HS-5 (cell line): ENCODE measurements at places on chromosomes 12 and 14.

DNA sequence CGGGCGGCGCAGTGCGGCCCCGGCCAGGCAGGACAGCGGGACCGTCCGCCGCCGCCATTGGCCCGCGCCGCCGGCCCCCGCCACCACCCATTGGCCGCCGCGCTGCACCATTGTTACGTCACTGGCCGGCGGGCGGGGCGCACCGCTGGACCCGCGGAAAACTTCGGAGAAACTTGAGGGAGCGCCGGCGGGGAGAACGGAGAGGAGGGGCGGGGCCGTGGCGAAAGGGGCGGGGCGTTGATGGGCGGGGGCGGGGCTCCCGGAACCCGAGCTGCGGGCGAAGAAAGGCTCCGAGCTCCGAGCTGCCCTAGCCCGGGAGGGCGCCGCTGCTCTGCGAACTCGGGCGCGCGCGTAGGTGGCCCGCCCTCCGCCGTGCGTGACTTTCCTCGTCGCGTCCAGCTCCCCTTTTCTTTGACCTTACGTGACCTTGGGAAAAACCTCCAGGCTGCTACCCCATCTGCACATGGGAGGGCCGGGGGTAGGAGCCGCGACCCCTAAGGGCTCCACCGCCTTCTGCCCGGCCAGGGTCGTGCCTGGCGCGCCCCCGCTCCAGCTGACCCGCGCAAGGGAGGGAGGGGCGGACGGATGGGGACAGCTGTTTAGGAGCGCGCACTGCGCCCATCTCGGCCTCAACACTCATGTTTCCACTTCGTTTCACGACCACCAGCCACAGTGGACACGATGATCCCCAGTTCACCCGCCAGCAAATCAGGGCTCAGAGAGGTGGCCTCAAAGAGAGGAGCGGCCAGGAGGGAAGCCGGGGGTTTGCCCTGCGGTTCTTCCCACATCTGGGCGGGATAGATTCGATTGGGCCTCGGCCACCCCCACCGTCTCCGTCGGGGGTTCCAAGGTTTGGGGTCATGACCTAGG, at the start of gene ANKRD9:
Gene ANKRD9, minus strand, starts transcription at position 31 of the 870 bp plus-strand sequence. CDS start 1,887 bp downstream, outside the sequence.
- peak; percentile 34 for DNase-seq

DNA sequence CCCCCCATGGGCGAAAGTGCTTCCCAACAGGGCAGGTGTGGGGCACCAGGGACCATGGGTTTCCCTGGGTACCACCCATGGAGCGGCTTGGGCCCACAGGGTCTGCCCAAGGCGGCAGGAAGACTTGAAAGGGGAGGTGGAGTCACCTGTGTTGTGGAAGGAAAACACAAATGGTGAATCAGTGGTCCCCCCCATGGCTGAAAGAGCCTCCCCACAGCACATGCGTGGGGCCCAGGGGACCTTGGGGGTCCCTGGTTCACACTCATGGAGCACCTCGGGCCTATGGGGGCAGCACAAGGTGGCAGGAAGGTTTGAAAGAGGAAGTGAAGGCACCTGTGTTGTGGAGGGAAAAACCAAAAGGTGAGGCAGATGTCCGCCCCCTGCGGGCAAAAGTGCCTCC, 581.9 kb downstream of the ALG10 start:
- no peak for DNase-seq

DNA sequence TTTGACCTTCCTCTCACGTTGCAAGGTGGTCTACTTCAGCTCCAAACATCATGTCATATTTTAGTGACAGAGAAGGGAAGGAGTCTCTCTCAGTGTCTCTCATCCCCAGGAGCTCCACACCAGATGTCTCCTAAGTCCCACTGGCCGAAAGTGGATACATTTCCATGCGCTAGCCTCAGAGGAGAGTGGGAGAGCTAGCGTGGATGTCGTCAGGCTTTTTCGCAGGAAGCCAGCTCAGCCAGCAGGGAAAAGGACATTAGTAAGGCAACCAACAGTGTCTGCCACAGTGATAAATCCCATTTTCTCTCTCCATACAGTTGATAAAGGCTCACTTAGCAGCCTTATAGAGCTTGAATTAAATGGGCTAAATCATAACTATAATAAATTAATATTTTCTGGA, 155.7 kb downstream of the PELI2 start:
- DNase-seq: no peak

GRCh38 chr14:95452176-95452892, 64.1 kb downstream of the SYNE3 start:
- DNase-seq: no peak

GRCh38 chr12:52608826-52609630, 7.8 kb upstream of the KRT72 start:
- DNase-seq: no peak

- DNase-seq: no peak
Measured at GRCh38 chr12:68326716-68327115, 5.4 kb downstream of the MDM1 start.

DNA sequence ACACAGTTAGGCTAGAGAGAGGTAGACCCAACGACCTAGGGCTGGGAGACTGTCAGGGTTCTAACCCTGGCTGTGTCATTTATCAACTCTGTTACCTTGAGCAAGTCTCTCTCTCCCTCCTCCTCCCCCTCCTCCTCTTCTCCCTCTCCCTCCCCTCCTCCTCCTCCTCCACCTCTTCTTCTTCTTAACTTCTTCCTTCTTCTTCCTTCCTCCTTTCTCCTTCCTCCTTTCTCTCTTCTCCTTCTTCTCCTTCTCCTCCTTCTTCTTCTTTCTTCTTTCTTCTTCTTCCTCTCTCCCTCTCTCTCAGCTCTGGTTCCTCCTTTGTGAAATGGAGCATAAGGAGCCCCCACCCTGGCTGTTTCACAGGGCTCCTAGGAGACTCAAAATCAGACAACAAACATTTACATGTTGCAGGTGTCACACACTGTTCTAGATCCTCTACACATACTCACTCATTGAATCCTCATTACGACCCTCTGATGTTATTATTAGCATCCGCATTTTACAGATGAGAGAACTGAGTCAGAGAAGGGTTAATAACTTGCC, 2.2 kb upstream of the KCNH3 start:
- DNase-seq: no peak

- no peak for DNase-seq
Measured at GRCh38 chr12:131153956-131154355, 200.2 kb downstream of the ADGRD1 start.

DNA sequence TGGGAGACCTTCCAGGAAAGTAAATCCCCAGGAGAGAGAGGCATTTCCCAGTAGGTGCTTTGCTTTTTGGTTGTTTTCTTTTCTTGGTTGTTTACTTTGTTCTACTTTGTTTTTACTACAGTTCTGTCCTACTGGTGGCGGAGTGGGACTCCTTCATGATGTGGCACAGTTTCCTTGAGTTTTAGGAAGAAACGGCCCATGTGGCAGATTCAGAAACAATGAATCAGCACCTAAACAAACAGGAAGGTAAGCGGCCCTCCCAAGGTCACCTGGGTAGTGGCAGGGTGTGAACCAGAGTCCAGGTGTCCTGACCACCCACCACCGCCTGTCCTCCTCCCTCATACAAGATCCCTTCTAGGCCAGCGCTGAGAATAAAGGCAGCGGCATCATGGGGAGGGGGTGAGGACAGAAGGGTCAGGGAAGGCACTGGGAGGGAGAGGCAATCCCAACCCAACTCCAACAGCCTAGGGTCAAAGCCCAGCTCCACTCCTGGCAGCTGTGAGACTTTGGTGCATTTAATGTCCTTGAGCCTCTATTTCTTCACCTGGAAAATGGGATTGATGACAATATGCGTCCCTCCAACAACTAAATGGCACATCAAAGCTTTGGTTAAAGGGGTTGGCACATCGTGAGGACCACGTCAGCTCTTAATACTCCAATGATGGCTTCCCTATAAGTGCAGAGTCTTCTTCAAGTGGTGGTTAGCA, 111.5 kb upstream of the BCL2L14 start:
- no peak for DNase-seq

GRCh38 chr12:64825143-64826021, 935 bp downstream of the TBC1D30 start:
- DNase-seq: no peak

DNA sequence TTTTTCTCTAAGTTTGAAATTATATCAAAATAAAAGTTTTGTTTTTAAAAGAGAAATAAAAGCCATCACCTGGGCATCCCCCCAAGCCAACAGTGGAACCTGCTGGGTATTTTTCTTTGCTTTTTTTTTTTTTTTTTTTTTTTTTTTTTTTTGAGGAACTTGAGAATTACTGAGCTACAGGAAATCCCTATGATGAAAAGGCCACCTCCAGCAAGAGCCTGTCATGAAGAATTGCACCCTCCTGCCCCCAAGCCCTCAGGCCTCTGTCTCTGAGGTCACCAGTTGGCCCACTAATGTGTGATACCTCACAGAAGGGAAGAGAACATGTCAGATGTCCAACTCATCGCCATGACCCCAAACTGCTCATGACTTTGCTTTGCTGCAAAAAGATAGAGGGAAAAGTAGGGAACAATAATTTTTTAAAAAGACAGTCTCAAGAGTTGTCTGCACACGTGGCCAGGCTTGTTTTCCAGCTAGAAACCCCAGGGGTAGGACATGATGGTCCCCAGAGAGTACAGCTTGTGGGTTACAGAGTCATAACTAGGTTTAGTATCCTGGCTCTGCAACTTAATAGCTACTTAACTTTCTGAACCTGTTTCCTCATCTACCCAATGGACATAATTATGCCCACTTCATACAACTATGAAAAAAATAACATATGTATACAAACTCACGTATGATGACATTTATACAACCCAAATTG, 124.3 kb upstream of the EGLN3 start:
- no peak for DNase-seq

- DNase-seq: no peak
Measured at GRCh38 chr12:12810553-12811021, 2.6 kb upstream of the DDX47 start.

DNA sequence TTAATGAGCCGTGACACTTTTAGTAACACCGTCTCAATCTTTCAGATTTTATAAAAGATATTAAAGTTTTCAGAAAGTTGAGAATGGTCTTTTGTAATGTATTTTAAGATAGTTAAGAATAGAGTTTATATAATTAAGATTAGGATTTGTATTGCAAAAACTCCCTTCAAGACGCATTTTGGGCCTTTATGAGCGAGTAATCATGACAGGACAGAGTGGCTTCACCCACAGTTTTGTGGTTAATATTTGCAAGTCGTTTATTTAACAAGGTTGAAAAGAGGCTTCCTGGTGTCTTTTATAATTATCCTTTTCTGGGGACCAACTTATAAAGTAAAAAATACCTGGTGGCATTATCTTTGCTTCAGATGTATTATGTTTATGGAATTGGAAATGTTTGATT, 44.0 kb downstream of the TRAF3 start:
- DNase-seq: no peak

DNA sequence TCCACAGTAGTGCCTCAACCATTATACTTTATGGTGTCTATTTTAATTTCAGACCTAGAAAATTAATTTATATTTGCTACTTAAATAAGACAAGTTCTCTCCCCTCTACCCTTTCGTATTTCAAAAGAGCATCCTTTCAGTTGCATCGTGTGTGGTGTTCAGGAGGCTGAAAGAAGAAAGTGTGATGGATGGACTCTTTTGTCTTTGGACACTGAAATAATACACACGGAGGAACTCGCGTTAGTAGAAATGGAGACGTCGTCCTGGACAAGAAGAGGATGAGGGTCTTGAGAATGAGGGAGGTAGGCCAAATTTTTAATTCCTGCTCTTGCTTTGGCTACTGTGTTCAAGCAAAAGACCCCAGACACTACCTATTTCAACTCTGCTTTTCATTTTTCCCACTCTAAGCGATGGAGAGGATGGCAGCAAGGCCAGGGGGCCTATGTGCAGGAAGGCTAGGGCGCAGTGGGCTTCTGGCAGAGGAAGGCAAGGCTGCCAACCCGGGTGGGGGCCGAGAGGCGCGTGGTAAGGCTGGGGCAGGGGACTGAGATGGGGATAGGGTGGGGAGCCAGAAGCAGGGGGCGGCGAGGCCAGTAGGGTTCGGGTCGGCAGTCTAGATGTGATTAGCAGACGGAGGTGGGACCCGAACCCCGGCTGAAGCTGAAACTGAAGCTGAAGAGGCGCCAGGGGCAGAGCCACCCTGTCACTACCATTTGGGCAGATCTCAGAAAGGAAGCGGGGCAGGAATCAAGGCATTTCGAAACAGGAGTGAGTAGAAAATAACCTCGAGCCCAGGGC, 722 bp downstream of the TMED8 start:
- no peak for DNase-seq

DNA sequence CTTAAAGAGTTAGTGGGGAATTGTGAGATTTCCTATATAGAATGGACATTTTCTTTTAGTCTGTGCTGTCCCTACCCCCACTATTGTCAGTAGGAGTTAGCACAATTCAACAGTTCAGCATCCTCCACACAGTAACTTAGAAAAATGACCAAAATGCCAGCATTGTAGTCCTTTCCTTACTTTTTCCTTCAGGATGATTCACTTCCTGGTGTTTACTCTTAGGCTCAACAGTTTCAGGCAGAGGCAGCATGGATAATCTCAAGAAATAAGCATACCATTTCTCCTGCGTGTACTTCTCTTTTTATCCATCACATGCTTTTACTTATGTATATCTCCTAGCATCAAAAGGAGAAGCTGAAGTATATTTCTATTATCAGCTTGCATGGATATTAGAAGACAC, 683.4 kb downstream of the SLC16A7 start:
- no peak for DNase-seq

DNA sequence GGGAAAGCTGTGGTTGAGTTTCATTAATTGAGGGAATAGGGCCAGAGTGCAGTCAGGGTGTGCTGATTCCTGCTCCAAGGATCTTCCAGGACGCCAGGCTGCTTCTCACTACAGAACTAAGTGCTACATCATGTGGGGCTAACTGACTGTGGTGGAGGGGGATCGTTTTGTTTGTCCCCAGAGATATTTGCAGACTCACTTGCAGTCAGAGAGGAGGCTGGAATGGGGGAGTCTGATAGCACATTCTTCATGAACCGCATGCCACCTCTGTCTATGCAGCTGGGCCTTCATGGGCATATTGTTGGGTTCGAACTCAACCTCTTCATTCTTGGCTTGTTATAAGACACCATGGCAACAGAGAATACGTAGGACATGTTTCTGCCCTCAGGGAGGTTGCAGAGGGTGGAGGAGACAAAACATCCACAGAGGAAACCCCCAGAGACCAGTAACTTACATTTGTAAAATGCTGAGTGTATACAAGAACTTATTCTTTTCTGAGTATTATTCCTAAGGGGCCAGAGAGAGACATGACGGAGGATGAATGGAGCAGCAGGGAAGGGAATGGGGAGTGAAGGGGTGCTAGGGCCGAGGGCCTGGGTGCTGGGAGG, 13.0 kb downstream of the KRT7 start:
- no peak for DNase-seq
